IPS-NIHi11 (cell line): ENCODE measurements at places on chromosomes 6 and 20.

DNA sequence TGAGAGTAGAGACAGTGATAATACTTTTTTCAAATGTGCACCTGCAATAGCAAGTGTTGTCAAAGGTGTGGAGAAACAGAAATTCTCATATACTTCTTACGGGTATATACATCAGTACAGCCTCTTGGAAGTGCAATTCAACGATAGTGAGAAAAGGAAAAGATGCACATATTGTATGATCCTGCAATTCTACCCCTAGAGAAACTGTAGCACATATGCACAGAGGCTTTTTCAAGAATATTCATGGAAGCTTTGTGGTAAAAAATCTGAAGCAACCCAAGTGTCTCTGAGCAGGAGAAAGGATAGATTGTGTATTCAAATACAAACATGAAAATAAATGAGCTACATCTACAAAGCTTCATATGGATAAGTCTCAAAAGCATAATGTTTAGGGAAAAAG, 94.7 kb upstream of the PREP start:
- DNase-seq: no peak

DNA sequence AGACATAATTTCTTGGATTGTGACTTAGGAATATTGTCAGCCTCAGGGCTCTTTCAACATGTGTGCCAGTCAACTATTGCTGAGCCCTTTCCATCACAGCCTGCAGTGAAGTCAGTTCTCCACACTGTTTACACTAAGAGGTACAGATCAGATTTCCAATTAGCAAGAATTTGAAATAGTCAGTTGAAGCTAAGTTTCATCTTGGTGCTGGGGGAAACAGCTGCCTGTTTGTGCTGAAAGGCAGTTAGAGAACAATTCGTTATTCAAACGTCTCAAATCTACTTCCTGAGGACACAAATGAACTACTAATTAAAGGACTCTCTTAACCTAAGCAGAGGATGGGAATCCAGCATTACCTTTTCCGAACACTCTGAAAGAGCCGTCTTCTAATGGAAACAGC, 25.9 kb downstream of the ADGRF1 start:
- no peak for DNase-seq

DNA sequence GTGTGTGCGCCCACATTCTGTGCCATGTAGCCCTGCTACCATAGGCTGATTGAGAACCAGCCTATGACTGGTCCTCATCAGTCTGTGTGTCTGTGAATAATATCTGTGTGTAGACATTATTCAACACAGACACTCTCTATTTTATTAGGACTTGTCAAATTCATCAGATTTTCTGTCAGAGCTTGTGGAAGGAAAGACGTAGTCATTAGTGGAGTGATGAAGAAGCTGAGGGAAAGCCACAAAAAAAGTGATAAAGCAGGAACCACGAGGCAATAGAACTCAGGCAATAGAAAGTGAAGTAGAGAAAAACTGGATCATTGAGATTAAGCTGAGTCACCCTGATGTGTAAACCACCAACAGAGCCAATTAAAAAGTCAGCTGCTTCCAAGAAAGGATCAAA, 122.2 kb upstream of the MARCKS start:
- no peak for DNase-seq

- DNase-seq: no peak
These were observed 93.7 kb upstream of the PROKR2 start for GRCh38 chr20:5410470-5410869.

- DNase-seq: peak; percentile 39
These were observed 46.6 kb downstream of the NOL4L start for GRCh38 chr20:32538526-32538939.

- no peak for DNase-seq
These were observed 6.4 kb downstream of the ACSS1 start for GRCh38 chr20:25051386-25052155.
